Activated effector memory CD4-positive, alpha-beta T cell treated with Interleukin-2 at 50 U/mL for 16 hours (primary cell): ENCODE measurements at places on chromosomes 4 and X.

GRCh38 chrX:108348525-108348924 is 89.7 kb downstream of the COL4A6 start:
- no peak for DNase-seq

DNA sequence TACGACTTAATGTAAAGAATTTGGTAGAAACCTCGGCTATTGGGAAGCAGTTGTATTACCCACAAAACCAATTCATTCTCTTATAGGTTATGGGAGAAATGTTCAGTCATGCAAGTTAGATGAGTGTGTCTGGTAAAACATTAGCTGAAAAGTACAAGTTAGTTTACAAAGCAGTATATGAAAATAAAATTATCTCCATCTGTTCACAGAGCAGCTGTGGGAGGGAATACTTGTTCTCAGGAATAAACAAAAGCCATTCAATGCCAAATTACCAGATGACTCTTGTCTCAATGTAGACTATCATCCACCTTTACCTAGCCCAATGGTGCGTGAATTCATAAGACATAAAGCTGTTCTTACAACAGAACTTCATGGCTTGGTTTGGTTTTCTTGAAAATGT is 28.6 kb downstream of the STAP1 start:
- DNase-seq = no peak

DNA sequence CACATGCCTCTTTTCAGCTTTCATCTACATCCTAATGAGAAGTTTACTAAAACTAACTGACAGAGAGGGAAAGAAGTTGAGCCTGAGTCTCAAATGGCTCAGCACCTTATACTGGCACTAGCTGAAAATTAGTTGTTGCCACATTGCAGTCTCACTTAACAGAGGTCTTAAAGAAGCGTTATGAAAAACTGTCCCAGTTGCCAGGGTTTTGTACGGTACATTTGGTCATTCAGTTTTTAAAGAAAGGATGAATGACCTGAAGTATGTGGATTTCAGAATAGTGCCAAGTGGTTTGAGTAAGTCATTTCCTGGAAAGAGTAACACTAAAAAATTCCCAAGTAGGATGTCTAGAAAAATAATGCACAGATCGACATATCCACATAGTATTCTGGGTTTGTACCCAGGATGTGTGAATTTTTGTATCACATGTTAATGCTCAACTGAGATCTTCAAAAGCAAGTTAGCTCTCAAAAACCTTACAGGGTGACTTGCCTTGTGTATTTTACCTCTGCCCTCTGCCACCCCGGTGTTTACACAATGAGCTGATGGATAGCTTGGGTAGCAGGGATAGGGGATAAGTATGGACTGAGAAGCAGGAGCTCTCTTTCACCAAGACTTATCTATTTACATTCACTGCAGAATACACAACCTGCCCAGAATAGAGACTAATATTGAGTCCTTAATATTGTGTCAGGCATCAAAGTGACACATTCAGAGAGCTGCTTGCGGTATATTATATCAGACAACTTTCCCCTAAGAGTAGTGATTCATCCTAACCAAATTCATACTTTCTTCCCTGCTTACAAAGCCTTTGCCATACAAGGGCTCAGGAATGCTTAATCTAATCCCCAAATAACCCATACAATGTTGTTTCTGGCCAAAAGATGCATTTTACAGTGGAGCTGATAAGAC is 1075.7 kb upstream of the PABPC4L start:
- DNase-seq = no peak

GRCh38 chr4:175988511-175988910 is 77.1 kb upstream of the WDR17 start:
- DNase-seq = no peak

- no peak for DNase-seq
Measured at GRCh38 chr4:42531341-42532030, 125.4 kb downstream of the ATP8A1 start.

DNA sequence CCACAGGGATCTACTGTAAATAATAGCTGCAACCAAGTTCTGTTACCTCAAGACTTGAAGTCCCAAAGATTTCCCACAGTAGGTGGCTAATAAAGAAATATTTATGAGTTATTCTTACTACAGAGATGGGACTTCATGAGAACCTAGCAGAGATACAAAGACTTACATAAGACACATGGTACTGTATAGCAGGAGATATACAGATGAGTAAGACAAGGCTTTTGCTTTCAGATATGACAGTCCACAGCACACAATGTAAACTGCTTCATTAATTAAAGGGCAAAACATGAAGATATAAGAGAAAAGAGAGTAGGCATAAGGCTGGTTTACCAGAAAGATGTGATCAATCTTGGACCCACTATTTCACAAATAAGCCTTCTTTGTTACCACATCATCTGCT is 6.6 kb downstream of the ANKRD17 start:
- no peak for DNase-seq

- no peak for DNase-seq
Measured at GRCh38 chr4:82780170-82780751, 18.3 kb downstream of the SCD5 start.

- no peak for DNase-seq
Measured at GRCh38 chr4:10671799-10672198, 12.8 kb downstream of the CLNK start.
